ENCODE measurements at places on chromosomes 3 and 15.

DNA sequence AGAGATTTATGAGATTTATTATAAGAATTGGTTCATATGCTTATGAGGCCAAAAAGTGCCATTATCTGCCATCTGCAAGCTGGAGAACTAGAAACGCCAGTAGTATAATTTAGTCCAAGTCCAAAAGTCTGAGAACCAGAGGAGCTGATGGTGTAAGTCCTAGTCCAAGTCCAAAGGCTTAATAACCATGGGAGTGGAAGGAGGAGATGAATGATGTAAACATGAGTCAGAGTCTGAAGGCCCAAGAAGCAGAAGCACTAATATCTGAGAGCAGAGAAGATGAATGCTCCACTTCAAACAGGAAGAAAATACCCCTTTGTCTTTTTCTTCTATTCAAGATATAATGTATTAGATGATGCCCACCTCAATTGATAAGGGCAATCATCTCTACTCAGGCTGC lies 185.7 kb downstream of the CGGBP1 start:
- DNase-seq, result no peak

- DNase-seq, result no peak
Observed at GRCh38 chr3:21345382-21345976, 405.5 kb downstream of the ZNF385D start.

DNA sequence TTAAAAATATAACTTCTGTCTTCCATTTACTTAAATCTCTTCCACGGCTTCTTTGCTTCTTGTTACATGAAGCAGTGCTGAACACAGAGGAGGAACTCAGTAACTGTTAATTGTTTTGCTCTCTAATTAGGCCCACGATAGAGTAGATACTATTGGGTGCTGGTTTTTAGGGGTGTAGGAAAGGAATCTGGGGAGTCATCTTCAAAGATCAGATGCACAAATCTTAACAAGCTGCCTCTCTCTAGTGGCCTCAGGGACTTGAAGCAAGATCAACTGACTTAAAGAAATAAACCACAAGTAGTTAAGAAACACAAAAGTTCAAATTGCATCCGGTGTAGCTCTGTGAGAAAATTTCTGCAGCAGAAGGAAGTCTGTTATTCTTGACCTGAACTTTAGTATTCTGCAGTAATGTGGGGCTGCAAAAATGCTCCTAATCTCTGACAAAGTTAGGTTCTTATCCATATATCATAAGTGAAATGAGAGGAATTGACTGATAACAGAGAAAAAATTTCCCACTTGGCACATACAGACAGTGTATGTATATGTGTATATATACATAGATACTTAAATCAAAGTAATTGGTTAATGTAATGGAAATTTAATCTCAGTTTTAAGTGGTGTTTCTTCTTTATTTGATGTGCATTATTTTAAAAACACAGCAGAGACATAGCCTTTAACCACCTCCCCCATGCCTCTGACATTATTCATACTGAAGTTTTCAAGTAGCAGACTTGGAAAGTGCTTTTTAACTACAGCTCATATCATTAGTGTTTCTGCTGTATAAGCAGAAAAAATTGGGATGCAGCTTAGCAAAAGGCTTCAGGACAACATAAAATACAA lies 51.8 kb downstream of the CHST2 start:
- no peak for DNase-seq

GRCh38 chr3:73036694-73037591 lies 24.5 kb upstream of the EBLN2 start:
- no peak for DNase-seq

- no peak for DNase-seq
Observed at GRCh38 chr3:127844326-127844942, 22.1 kb upstream of the MGLL start.

GRCh38 chr15:37007301-37007700 lies 93.0 kb downstream of the MEIS2 start:
- no peak for DNase-seq

GRCh38 chr3:187628169-187628568 lies 42.0 kb downstream of the SST start:
- DNase-seq, result no peak

- DNase-seq, result no peak
Observed at GRCh38 chr3:96959901-96960641, 145.7 kb downstream of the EPHA6 start.

DNA sequence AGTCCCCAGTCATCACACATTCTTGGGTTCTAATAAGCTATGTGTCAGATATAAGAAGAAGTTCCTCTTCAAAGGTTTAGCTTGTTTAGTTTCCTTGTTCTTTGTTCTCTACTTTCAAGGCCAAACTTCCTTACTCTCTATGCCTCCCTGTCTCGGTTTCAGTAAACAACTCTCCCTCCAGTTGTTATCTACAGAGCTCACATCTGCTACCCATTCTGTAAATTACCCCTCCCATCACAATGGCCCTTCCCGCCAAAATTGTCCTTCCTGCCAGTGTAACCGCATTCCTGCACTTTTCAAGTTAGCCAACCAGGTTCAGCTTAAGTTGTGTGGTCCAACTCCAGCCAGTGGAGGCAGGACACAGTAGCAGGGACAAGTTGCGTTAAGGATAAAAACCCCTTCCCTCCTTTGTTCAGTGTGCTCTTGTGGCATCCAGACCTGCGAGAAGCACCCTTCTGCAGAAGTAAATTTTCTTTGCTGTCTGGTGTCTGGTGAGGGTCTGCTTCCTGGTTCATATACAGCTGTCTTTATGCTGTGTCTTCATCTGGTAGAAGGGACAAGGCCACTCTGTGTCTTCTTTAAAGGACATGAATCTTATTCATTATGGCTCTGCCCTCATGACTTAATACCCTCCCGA lies 342.1 kb upstream of the GRM7 start:
- DNase-seq, result no peak

DNA sequence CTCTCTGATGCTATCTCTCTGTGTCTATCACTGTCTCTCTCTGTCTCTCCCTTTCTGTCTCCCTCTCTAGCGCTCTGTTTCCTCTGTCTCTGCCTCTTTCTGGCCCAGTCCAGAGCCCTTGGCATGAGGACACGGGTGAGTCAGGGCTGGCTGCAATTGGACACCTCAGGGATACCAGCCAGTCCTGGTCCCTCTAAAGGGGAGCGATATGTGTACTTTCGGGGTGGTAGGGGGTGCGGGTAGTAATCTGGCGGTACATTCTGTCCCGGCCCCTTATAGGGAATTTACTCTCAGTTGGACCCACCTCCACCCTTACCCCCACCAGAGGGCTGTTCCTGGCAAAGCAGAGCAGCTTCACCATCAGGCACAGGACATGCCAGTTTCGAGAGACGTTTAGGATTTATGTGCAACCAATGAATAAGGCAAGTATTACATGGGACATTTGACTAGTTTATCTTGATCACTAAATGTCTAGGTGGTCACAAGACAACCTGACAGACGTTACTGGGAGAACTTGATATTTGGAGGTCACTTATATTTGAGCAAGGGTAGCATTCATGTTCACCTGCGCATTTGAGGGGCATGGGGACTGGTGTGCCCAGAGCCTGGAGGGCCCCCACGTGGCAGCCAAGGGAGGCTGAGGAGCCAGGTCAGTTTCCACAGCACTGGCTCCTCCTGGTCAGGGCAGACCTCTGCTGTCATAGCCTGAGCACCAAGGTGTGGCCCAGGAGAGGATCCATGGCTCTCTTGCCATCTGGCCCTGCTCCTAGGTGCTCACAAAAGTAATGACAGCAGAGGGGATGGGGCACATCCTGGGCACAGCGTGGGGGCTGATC lies 256.1 kb downstream of the PLCL2 start:
- DNase-seq, result no peak

DNA sequence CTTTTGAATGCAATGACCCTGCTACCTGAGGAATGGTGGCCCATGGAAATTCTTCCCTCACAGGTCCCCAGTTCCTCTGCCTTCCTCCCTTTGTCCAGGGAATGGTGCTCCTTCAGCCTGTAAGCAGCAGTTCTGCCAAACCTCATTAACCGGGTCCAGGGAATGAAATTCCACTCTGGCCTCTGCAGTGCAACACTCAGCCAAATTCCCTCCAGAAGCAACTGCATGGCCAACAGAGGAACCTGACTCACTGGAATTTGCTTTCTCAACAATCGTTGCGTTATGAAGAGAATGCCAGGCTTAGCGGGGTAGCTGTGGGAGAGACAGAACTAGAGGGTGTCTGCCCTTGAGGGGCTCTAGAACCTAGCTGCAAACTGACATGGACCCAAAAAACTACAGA lies 449.4 kb upstream of the PROK2 start:
- no peak for DNase-seq

- DNase-seq, result no peak
Observed at GRCh38 chr15:51126842-51127241, 32.1 kb upstream of the TNFAIP8L3 start.

- DNase-seq, result no peak
Observed at GRCh38 chr3:133845127-133845526, 39.5 kb downstream of the SRPRB start.

DNA sequence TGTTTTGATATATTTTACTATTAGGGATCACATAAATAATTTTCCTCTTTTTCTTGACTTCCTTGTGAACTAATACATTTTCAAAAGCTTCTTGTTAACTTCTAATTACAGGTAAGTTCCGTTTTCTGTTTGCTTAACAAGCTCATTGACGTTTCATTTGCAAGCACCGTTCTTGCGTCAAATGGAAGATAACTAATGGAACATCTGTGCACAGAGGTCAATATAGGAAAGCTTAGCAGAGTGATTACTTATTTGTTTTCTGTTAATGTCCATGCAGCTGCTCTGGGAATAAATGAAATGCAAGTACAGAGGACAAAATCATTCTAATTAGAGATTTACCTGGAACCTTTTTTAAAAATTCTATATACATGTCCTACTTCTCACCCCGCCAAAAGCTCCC lies 115.5 kb upstream of the C2CD4B start:
- DNase-seq, result no peak

DNA sequence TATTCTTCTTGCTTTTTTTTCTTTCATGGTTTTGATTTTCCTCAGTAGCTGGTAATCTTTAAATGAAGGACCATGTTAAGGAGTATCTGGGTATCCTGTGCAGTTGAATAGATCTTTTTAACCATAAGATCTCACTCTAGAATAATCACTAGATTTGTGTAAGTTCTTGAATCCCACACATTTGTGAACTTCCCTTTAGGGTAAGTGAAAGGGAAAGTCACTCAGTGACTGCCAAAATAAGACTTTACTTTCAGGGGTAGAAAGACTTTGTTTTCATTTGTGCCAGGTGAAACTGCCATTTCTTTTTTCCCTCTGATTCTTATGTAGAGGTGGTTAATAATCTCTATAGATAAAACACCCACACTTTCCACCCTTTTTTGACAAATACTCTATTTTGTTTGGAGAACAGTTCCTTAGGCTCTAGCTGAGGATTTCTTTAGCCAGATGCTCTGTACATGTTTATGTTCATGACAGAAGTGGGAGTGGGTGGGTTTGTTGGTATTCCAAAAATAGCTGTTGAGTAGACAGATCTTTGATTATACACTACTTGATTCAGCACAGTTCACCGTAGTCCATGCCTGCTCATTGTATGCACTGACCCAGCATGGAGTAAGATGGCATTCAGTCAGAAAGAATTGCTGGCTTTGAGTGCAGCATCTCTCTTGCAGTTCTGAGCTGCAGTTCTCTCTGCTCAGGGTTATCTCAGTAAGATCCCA lies 28.5 kb downstream of the LRRC49 start:
- DNase-seq, result no peak

DNA sequence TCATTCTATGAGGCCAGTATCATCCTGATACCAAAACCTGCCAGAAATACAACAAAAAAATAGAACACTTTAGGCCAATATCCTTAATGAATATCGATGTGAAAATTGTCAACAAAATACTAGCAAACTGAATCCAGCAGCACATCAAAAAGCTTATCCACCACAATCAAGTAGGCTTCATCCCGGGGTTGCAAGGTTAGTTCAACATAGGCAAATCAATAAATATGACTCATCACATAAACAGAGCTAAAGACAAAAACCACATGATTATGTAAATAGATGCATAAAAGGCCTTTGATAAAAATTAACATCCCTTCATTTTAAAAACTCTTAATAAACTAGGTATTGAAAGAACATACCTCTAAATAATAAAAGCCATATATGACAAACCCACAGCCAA lies 403.2 kb upstream of the AZI2 start:
- DNase-seq, result no peak

DNA sequence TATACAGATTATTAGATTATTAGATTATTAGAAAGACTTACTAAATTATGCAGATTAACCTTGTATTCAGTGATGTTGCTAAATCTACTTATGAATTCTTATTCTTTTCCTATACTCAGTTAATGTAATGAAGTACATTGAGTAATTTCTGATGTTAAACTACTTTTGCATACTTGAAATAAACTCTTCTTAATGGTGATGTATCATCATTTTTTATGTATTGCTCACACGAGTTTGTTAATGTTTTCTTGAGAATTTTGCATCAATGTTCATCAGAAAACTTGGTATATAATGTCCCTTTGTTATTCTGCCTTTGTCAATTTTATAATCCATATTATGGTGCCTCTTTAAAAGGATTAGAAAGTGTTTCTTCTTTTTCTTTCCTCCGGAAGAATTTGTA lies 163.2 kb upstream of the COL8A1 start:
- no peak for DNase-seq

DNA sequence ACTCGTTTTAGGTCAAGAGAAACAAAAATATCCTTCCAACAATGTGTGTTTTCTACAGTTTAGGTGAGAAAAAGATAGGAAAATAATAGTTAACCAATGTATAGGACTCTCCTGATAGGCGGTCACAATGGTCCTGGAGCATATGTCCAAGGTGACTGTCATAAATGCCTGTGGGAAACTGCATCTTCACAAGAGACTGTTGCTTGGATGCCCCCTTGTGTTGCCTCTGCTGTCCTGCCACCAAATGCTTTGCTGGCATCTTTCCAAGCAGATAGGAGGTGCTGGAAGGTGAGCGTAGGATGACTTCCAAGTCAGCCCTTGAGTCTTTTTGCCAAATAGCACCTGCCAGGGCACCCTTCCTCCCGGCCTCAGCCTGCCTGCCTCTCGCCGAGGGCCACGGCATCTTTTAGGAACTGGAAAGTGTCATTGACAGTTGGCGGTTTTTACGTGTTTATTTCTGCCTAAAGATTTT lies 24.1 kb upstream of the SACM1L start:
- no peak for DNase-seq

- DNase-seq, result no peak
Observed at GRCh38 chr3:44206261-44206660, 35.4 kb upstream of the TOPAZ1 start.

DNA sequence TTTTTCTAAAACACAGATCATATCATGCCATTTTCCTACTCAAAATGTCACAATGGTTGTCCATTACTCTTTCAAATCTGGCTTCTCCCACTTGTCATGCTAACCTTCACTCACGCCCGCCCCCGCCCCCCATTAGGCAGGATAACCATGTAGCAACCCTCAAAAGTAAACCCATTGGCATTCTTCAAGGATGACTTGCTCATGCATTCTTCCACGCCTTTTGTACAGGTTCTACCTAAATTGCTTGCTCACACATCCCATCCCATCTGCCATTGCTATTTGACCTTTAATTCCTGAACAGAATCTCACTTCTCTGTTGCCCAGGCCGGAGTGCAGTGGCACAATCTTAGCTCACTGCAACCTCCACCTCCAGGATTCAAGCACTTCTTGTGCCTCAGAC lies 389.3 kb downstream of the MCTP2 start:
- DNase-seq, result no peak

- no peak for DNase-seq
Observed at GRCh38 chr3:34504366-34504765, 705.9 kb downstream of the PDCD6IP start.

Data from stimulated activated CD8-positive, alpha-beta memory T cell treated with anti-CD3 and anti-CD28 coated beads, Interleukin-4, amount 100 ng/mL, for 1 hour (primary cell).